Activated CD4-positive, CD25-positive, alpha-beta regulatory T cell (primary cell): ENCODE measurements at places on chromosomes 1 and 21.

GRCh38 chr21:34882719-34883131, 166.4 kb downstream of the RUNX1 start:
- DNase-seq, result no peak

GRCh38 chr1:45999507-45999906, 132.9 kb downstream of the PIK3R3 start:
- DNase-seq, result no peak

- no peak for DNase-seq
These were observed 49.3 kb downstream of the ZNF678 start for GRCh38 chr1:227612658-227613057.

GRCh38 chr1:244139655-244140054, 88.6 kb downstream of the ZBTB18 start:
- DNase-seq, result no peak

- no peak for DNase-seq
These were observed 6.6 kb upstream of the GNG12 start for GRCh38 chr1:67839826-67840225.

GRCh38 chr1:22969304-22969709, 3.4 kb downstream of the LACTBL1 start:
- DNase-seq, result no peak

GRCh38 chr1:182549811-182550210, 39.2 kb downstream of the RNASEL start:
- no peak for DNase-seq

DNA sequence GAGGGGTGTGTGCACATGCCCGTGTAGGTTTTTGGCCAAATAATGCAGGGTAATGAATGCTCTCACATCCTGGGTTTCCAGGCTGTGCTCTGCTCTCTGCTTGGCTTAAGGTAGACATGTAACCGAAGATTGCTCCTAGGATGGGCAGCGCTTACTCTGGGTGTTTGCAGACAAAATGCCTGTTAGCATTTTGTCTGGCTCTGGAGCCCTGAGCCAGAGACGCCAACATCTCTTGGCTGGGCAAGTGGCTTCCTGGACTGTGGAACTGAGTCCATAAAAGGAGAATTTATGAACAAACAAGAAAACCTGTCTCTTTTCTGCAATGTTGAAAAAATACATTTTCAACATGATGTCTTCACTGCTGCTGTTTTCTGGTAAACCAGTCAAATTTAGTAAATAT, 96.0 kb upstream of the TSPAN2 start:
- DNase-seq, result no peak

DNA sequence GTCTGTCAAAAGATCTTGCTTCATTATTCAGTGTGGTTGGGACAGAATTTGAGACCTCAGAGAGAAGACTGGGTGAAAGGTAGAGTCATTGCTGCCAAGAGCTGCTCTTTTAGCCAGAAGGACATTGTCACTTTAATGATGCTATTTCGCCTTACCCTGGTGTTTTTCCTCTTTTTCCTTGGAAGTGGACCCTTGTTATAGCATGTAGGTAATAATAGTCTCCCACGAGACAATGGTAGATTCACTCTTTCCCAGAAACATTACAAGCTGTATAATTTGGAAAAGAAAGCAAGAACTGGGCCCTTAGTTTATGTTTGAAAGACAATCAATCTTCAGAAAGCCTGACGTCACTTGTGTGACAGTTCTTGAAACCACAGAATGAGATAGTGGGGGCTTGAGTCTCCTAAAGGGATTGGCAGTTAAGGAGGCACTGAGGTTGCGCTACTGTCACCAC, 3.8 kb downstream of the SERTAD4 start:
- no peak for DNase-seq

DNA sequence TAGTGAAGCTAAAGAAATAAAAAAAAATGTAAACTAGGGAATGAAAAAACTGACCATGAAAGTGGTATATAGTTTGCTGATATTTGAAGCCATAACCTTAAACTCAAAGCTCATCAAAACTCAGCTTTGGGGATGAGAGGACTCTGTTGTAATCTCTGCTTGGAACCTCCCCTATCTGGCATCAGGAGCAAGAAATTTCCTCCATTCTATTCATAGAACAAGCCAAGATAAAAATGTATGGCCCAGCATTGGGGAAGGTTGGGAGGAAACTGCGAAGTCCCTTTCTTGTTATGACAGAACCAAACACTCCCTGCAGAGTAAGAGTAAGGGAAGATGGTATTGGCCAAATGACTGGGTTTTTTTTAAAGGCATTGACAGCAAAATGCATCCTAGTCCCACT, 35.6 kb downstream of the MCOLN2 start:
- no peak for DNase-seq

- DNase-seq, result no peak
These were observed 1.9 kb downstream of the RNF11 start for GRCh38 chr1:51238034-51238403.

GRCh38 chr21:45869121-45870007, 112.2 kb upstream of the COL6A1 start:
- no peak for DNase-seq

DNA sequence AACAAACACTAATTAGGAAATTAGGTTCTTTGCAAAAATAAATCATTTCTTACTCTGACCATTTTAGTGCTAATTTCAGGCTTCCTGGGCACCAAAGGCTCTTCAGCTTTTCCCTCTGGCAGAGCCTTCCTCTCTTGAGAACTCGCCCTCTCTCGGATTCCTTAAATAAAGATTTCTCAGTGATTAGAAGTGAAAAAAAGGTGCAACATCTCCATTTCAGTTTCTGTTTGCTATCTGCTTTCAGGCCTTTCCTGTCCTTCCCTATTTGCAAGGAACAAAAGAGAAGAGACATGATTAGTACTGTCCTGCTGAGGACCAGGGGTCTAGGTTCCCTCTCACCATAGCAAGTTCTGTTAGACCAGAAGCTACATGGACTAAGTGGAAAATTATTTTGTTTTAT, 27.8 kb upstream of the CACYBP start:
- no peak for DNase-seq

DNA sequence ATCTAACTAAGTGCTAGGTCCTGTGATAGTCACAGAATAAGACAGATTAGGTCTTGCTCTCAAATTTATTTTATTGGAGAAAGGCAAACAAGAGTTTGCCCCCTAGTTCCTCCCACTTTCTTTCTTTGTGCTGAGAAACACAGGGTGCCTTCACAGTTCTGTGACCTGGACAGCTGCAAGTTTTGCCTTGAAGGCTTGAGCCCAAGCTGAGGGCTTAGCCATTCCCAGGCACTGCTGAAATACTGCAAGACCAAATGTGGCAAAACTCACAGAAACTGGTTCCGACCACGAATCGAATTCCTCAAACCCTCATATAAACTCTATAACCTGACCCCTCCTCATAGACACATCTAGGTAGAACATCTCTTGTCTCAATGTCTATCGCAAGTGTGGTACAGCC, 227.9 kb downstream of the RERE start:
- DNase-seq, result no peak

- DNase-seq, result no peak
These were observed 221.3 kb downstream of the TOMM20 start for GRCh38 chr1:234907208-234907939.

- no peak for DNase-seq
These were observed 16.1 kb downstream of the PRR9 start for GRCh38 chr1:153233448-153233847.

GRCh38 chr1:161177936-161178244, 583 bp upstream of the B4GALT3 start:
- DNase-seq, result no peak
